PC-3 (cell line): ENCODE measurements at places on chromosomes 6 and 20. TPM values are rescaled to one million over a fixed set of nuclear protein-coding genes. Genes with fewer than 3 reads are reported as not detected.

The PDE7B gene
- total RNA-seq, result not detected in 2 replicates

The SLC23A2 gene
- 18.3 and 20.2 TPM in 2 replicates for total RNA-seq

The TP53TG5 gene
- not detected in 2 replicates for total RNA-seq

The OCSTAMP gene
- total RNA-seq, result not detected in 2 replicates

The SOX4 gene
- total RNA-seq, result 46.1 and 62.8 TPM in 2 replicates

The RAD21L1 gene
- total RNA-seq, result 0.11 and 0.58 TPM in 2 replicates

The PAQR8 gene
- total RNA-seq, result 0.44 and 0.46 TPM in 2 replicates

The HLA-DQB2 gene
- total RNA-seq, result not detected in 2 replicates

The RIMS1 gene
- 0.51 and 0.81 TPM in 2 replicates for total RNA-seq

The TAAR5 gene
- not detected in 2 replicates for total RNA-seq

The NEDD9 gene
- 12.1 and 13.9 TPM in 2 replicates for total RNA-seq

The PMEPA1 gene
- total RNA-seq, result 21.9 and 29.3 TPM in 2 replicates

The TGM3 gene
- total RNA-seq, result not detected in 2 replicates

The MCHR2 gene
- not detected in 2 replicates for total RNA-seq

The CRISP2 gene
- total RNA-seq, result not detected in 2 replicates

The TRIM15 gene
- not detected in 2 replicates for total RNA-seq

The SMIM26 gene
- 76.7 and 83.6 TPM in 2 replicates for total RNA-seq

The ARMC2 gene
- 0.29 and 1.1 TPM in 2 replicates for total RNA-seq

The SALL4 gene
- total RNA-seq, result 1.7 and 3.1 TPM in 2 replicates

The CITED2 gene
- 51.4 and 54.2 TPM in 2 replicates for total RNA-seq

The RIPOR2 gene
- total RNA-seq, result 0.44 and 0.52 TPM in 2 replicates
